Small intestine (tissue), 16 donors: ENCODE measurements at places on chromosomes 13 and 19. TPM values are rescaled to one million over a fixed set of nuclear protein-coding genes. Genes with fewer than 3 reads are reported as not detected.

DNA sequence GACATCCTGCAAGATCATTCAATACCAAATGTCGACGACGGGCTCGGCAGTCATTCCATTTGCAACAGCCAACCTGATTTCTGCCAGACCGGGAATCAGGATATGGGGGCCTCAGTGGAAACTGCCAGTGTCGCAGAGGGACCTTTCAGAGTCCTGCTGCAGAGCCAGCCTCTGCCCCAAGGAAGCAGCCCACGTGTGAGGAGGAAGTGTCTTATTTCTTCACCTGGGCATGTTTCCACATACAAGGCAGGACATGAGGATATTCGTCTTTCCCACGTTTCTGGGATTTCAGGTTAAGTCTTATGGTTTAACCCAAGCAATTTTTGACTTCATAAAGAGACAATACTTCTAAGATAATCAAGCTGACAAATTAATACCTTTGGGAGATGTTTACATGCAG, 69.9 kb downstream of the ABCC4 start:
- H3K27me3 ChIP-seq: no peaks in the 10 kb centered on the region
- H3K4me1 ChIP-seq: peaks cover 2% of the 10 kb centered on the region
- H3K36me3 ChIP-seq: no peaks in the 10 kb centered on the region
- DNase-seq: no peak

Gene SIGLEC8
- not detected for polyA plus RNA-seq

Gene CA11
- polyA plus RNA-seq: 3.8 TPM

DNA sequence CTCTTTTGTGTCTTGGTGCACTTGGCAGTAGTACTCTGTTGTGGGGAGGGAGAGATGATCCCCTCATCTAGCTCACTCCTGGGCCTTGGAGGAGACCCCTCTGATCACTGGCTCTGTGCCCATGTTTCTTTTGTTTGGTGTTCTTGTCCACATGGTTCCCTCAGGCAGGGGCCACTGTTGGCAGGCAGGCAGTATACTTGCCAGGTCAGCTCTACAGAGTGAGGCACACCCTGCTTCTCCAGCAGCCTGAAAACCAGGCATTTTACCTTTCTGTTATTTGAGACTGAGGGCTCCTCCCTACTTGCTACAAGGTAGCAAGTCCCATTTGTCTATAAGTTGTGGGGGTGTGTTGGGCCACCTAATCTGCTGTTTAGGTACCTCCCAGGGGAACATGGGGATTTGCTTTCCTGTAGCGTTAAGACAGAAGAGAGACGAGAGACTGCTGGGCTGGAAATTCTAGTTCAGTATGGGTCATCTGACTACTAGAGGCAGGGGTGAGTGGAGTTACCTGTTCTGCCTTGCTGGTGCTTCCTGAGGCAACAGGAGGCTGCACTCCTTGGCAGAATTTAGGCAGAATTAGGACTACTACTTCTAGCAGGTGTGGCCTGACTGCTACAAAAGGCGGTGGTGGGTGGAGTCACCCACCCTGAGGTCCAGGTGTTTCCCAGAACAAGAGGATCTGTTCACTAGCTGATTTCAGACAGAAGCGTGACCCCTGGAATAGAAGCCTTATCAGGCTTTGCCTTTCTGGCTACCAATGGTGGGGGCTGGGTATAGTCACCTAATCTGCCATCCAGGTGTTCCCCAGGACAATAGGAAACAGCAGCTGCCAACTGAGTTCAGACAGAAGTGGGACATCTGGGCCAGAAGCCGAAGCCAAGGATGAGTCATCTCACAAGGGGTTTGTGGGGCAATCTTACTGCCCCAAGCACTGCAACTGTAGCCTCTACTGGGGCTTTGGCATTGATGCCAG, 843.0 kb upstream of the ATXN8OS start:
- no peaks in the 10 kb centered on the region for H3K36me3 ChIP-seq
- no peak overlapping the region for H3K4me3 ChIP-seq
- no peaks in the 10 kb centered on the region for H3K27me3 ChIP-seq

- H3K27me3 ChIP-seq: no peaks in the 10 kb centered on the region
- peak; percentile 11 for DNase-seq
- H3K36me3 ChIP-seq: no peaks in the 10 kb centered on the region
These were observed 71.4 kb downstream of the ALOX5AP start for GRCh38 chr13:30806784-30807183.

Gene CYP2A7
- polyA plus RNA-seq: not detected

DNA sequence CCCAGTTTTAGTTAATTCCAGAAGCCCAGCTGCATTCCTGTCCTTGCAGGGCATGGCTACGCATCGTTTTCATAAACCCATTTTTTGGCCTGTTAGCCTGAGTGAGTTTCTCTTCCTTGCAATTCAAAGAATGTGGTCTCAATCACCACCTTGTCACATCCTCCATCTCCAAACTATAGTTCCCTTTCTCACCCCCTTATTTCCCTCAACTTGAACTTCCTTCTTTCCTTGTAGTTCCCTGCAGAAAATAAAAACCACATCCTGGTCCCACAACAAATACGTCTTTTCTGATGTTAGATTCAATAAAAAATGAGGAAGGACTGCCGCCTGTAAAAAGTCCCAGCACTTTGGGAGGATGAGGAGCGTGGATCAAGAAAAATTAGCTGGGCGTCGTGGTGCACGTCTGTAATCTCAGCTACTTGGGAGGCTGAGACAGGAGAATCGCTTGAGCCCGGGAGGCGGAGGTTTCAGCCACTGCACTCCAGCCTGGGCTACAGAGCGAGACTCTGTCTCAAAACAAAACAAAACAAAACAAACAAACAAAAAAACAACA, 13.2 kb downstream of the ADGRE3 start:
- H3K4me3 ChIP-seq: no peak overlapping the region
- no peak overlapping the region for H3K27ac ChIP-seq
- no peaks in the 10 kb centered on the region for H3K36me3 ChIP-seq
- H3K27me3 ChIP-seq: no peaks in the 10 kb centered on the region

DNA sequence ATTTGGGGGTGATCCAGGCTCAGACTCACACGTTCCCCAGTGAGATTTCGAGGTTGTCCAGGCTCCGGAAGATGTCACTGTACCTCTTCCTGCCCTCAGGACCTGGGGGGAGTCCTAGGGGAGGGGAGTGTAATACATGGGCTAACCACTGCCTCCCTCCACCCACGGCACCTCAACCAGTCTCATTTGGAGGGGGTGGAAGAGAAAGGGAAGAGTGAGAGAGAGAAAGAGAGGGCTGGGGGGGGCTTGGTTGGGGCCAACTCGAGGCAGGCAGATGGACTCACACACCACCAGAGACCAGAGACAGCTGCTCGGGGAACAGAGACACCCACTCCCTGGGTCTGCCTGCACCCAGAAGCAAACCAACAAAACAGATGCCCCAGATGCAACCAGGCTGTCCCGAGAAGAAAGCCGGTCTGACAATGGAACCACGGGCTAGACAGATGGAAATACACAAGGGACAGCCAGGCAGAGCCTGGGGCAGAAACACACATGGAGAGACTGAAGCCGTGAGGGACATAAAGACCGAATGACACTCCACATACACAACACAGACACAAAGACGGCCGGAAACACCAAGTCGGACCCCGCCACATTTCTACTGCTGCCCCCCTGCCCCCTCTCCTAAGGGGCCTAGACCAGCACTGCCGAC, 825 bp downstream of the GMIP start:
- DNase-seq: no peak
- peak overlapping the region; percentile 98 for H3K4me3 ChIP-seq
- peaks cover 8% of the 10 kb centered on the region for H3K4me1 ChIP-seq
- H3K36me3 ChIP-seq: peaks cover 36% of the 10 kb centered on the region
- no peaks in the 10 kb centered on the region for H3K27me3 ChIP-seq
- no peak overlapping the region for H3K27ac ChIP-seq

Gene ZNF865
- 4.3 TPM for polyA plus RNA-seq

Gene HSPBP1
- 28.7 TPM for polyA plus RNA-seq

GRCh38 chr13:80239571-80240255, 101.2 kb downstream of the SPRY2 start:
- no peaks in the 10 kb centered on the region for H3K4me1 ChIP-seq
- no peak for DNase-seq
- H3K4me3 ChIP-seq: no peak overlapping the region
- H3K27ac ChIP-seq: no peak overlapping the region
- H3K36me3 ChIP-seq: no peaks in the 10 kb centered on the region
- no peaks in the 10 kb centered on the region for H3K27me3 ChIP-seq

DNA sequence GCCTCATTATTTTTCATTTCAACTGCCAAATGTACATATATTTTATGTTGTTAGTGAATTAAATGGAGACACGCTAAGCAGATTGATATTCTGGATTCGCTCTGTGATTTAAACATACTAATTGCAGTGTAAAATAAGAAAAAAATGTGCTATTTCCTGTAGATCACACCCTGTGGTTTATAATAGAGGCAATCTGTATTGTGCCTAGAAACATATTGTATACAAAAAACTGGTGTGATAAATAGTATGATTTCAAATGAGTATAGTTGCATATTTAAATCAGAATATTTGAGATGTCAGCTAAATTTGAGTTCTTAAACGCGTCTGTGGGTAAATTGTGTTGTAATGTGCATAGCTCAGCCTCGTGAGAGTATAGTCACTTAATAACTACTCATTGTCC, 643.9 kb downstream of the TBC1D4 start:
- H3K27ac ChIP-seq: no peak overlapping the region
- no peaks in the 10 kb centered on the region for H3K4me1 ChIP-seq

DNA sequence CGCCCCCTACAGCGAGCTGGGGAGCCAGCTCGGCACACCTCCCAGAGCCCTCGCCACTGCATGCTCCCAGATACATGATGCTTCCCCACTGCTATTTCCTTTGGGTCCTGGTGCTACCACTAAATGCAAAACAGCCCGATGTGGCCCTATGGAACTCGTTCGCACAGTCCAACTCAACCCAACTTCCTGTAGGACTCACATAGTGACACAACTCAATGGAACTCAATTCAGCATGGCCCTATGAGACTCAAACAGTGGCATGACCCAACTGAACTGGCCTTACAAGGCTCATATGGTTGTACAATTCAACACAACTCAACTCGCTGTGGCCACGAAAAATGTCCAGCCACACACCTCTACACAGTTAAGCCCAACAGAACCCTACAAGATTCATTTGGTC, 3.5 kb downstream of the KCNA7 start:
- H3K4me1 ChIP-seq: no peaks in the 10 kb centered on the region
- H3K27me3 ChIP-seq: peaks cover 35% of the 10 kb centered on the region
- H3K36me3 ChIP-seq: no peaks in the 10 kb centered on the region
- H3K4me3 ChIP-seq: no peak overlapping the region
- no peak for DNase-seq
- H3K27ac ChIP-seq: no peak overlapping the region

GRCh38 chr19:23804676-23805075, 46.0 kb upstream of the ZNF681 start:
- H3K4me3 ChIP-seq: no peak overlapping the region
- H3K36me3 ChIP-seq: no peaks in the 10 kb centered on the region
- no peaks in the 10 kb centered on the region for H3K4me1 ChIP-seq
- no peak for DNase-seq
- H3K27ac ChIP-seq: no peak overlapping the region

DNA sequence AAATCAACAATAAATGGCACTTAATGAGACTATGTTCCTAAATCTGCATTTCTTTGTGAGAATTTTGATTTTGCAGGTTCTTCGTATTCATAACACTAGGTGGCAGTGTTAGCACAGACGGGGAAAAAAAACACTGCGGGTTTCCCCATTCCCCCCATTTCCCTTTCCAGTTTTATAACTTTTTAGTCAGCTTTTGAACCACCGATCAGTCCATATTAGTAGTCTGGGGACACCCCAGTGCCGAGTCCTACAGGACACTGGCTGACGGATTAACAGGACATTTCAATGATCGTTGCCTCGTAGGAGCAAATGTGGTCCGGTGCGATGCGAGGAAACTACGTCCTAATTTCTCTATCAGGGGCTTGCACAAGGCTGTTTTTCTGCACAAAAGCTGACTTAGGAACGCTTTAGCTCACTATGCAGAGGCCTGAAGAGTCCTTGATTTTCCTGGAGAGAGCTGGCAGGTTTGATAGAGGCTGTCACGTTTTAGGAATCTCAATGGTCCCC, 234.3 kb downstream of the LMO7 start:
- no peak overlapping the region for H3K27ac ChIP-seq
- peak; percentile 29 for DNase-seq
- no peaks in the 10 kb centered on the region for H3K4me1 ChIP-seq

GRCh38 chr19:4171676-4172075, 10.7 kb downstream of the SIRT6 start:
- no peaks in the 10 kb centered on the region for H3K27me3 ChIP-seq
- H3K4me1 ChIP-seq: peaks cover 17% of the 10 kb centered on the region
- H3K27ac ChIP-seq: no peak overlapping the region
- DNase-seq: no peak

GRCh38 chr19:15466851-15467733, 2.7 kb upstream of the RASAL3 start:
- no peak for DNase-seq
- H3K27ac ChIP-seq: no peak overlapping the region
- H3K27me3 ChIP-seq: peaks cover 41% of the 10 kb centered on the region
- no peak overlapping the region for H3K4me3 ChIP-seq
- H3K36me3 ChIP-seq: no peaks in the 10 kb centered on the region
- no peaks in the 10 kb centered on the region for H3K4me1 ChIP-seq

DNA sequence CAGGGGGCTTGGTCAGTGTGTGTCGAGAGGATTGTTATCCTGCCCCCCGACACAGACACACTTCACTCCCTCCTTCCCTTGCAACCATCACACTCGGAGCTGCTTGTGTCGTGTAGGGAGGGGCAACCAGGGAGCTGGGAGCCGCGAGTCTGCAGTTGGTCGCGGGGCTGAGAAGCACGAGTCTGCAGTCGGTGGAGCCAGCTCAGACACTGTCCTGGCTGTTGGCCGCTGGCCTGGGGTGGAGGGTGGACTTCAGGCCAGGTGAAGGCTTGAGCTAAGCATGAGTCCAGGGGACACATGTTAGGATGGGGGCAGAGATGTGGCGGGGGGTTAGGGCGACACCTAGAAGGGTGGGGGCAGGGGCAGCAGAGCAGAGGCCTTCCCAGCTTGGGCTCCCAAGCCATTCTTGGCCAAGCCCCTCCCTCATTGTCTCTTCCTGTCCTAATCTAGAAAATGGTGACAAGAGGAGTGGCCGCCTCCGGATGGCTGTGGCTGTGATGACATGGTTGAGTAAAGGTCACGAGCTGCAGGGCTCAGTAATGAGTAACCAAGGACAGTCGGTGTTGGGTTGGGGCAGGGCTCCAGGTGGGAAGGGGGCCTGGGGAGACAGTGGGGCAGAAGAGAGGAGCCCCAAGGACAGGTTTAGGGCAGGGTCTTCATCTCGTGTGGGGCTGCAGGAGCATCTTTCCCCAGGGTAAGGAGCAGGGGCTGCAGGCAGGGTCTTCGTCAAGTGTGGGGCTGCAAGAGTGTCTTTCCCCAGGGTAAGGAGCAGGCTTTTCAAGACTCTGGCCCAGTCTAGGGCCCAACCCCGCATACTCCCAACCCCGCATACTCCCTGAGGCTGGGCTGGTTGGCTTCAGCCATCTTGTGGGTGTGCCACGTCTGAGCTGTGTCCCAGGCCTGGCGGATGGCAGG, 8.6 kb downstream of the PPP5C start:
- peaks cover 38% of the 10 kb centered on the region for H3K4me1 ChIP-seq
- H3K27ac ChIP-seq: peak overlapping the region; percentile 83
- peaks cover 7% of the 10 kb centered on the region for H3K36me3 ChIP-seq
- no peaks in the 10 kb centered on the region for H3K27me3 ChIP-seq
- no peak overlapping the region for H3K4me3 ChIP-seq

- no peak overlapping the region for H3K4me3 ChIP-seq
- H3K27me3 ChIP-seq: peaks cover 4% of the 10 kb centered on the region
- DNase-seq: no peak
- no peaks in the 10 kb centered on the region for H3K36me3 ChIP-seq
These were observed 18.2 kb downstream of the CRX start for GRCh38 chr19:47839913-47840312.
